ENCODE measurements at places on chromosomes 7 and 10.

- DNase-seq = no peak
These were observed 680.7 kb downstream of the SUGCT start for GRCh38 chr7:40815512-40815911.

GRCh38 chr7:15084368-15084767, 181.8 kb upstream of the DGKB start:
- DNase-seq = no peak

GRCh38 chr10:7817984-7818294, 366 bp upstream of the TAF3 start:
- DNase-seq = no peak

DNA sequence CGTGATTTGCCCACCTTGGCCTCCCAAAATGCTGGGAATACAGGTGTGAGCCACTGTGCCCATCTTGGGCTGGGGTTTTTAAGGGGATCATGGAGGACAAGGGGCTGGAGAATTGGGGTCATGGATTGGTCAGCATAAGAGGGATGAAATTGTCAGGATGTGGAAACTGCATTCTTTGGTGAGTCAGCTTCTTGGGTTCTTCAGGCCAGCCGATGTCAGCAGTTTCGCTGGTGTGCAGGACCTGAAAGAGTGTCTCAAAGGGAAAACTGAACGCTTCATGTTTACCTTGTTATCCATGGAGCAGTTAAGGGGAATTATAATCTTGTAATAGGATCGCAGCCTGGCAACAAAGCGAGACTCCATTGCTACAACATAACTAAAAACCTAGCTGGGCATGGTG, 13.0 kb downstream of the GALNT17 start:
- no peak for DNase-seq

GRCh38 chr7:31875424-31875823, 188.4 kb downstream of the PPP1R17 start:
- DNase-seq = no peak

DNA sequence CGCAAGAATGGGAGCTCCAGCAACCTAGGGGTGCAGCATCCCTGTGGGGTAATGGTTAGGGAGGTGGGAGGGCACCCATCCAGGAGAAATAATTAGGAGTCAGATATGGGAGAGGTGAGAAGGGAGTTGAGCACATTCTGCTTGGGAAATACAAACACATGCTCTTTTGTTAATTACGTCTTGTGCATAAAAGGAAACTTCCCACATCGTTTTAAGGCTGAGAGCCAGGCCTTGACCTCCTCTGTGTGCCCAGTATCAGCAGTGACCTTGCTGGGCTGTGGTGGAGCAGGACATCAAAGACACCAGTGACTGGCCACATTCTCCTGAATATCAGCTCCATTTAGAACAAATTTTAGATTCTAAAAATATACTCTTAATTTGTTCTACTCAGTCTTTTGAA, 22.6 kb downstream of the AKR1C4 start:
- no peak for DNase-seq

DNA sequence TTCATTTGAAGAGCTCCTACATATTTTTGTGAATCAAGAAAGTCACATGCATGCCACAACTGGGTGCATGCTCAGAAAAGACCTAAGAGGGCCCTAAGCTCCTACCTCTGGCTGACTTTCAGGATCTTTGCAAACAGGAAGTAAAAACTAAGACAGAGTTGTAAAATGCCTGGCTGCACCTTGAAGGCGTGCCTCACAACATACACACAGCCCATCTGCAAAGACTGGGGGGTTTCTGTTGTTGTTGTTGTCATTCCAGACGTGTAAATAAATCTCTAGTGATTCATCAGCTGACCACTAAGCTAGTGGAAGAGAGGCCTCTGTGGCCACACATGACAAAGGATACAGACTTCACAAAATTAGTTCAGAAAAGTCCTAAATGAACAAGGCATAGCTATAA, 31.8 kb downstream of the SMURF1 start:
- no peak for DNase-seq

GRCh38 chr7:106629516-106629915, 31.4 kb downstream of the CCDC71L start:
- DNase-seq = no peak

DNA sequence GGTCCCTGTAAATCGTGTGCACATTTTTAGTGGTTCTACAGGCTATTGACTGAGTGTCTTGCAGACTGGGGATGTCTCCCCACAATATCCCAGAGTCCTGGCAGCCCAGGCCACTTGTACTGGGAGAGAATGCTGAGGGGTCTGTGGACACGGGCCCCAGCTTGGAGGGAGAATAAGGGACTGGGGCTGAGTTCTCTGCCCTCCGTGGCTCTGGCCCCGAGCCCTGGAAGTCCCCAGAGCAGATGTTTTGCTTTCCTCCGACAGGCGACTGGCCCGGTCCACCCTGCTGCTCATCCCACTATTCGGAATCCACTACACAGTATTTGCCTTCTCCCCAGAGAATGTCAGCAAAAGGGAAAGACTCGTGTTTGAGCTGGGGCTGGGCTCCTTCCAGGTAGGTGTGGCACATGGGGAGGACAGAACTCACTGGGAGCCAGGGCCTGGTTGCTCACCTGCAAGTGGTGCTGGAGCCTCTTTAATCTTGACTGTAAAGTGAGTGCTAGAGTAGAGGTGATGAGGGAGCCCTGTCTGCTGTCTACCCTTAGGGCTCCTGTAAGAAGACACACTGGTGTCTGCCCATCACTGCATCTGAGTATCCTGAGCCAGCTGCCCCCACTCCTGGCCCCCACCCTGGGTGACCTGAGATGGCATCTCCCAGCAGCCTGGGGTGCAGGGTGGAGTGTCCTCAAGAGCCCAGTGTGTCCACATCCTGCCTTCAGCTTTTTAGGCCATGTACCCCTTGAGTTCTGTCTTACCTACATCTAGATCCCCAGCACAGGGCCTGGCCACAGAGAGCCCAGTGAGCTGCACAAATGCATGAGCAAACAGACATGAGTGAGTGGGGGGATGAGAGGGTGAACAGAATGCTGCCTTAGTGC, 51.1 kb downstream of the ADCYAP1R1 start:
- DNase-seq = no peak

DNA sequence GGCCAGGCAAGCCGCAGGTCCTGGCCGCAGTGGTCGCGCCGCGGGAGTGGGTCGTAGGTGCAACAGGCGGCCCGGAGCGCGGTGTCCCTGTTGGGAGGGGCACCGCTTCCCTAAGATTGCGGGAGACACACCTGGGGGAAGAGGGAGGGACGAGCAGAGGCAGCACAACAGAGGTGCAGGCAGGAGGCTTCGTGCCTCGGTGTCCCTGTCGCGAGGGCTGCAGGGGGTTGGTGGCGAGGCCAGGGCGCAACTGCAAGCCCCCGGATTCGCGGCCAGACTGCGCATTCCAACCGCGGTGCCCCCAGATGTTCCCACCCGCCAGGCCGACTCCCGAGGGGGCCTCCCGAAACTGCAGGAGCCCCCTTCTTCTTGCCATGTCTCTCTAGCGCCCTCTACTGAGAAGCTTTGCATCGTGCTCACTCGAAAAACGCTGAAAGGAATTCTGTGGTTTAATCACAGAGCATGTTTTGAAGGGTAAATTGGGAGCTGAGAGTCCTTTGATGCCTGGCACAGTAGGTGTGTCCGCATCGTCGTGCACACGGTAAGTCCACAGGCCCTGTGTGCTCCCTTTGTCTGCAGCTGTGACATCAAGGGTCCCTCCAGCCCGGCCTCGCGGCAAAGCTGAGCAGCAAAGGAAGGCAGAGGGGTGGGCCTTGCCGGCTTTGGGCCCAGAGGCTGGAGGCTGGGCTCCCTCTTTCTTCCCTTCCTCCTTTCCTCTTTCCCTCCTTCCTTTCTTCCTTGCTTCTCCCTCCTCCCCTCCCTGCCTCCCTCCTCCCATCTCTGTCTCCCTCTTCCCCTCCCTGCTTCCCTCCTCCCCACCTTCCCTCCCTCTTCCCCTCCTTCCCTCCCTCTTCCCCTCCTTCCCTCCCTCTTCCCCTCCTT, 6.2 kb upstream of the MBL2 start:
- no peak for DNase-seq

DNA sequence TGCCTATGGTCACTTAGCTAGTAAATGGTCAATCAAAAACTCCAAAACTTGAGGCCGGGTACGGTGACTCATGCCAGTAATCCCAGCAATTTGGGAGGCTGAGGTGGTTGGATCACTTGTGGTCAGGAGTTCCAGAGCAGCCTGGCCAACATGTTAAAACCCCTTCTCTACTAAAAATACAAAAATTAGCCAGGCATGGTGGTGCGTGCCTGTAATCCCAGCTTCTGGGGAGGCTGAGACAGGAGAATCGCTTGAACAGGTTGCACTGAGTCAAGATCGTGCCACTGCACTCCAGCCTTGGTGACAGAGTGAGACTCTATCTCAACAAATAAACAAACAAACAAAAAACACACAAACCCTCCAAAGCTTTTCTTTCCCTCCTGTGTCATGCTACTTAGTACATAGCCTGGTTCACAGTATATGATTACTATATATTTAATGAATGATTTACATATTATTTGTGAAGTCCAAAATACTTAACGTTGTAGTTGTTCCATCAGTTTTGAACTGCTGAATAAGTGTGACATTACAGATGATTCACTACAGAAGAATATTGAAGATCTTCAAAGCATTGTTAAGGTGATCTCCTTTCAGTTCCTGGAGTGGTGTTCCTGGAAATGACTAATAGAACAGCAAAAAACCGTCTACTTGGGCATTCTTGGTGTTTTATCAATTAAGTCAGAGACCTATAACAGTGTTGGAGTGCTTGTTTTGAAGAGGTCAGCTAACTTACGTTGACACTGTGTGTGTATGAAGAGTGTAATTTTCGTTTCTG, 72.9 kb downstream of the ADK start:
- no peak for DNase-seq

- DNase-seq = no peak
These were observed 14.7 kb downstream of the EBF3 start for GRCh38 chr10:129949411-129949810.

GRCh38 chr10:60521974-60522405, 132.3 kb upstream of the ANK3 start:
- DNase-seq = no peak
